ENCODE measurements at places on chromosomes 1 and 21. TPM values are rescaled to one million over a fixed set of nuclear protein-coding genes. Genes with fewer than 3 reads are reported as not detected.

Gene DNAJB4
- 4.2 TPM for total RNA-seq

Gene TGFB2
- 2.5 TPM for total RNA-seq

Gene RER1
- total RNA-seq: 66.2 TPM

Gene SIK1
- 29.7 TPM for total RNA-seq

Gene FMOD
- total RNA-seq: not detected

Gene AKR1A1
- total RNA-seq: 145 TPM

Gene CFH
- total RNA-seq: 27.3 TPM

Gene ZNF648
- not detected for total RNA-seq

Gene UBL4B
- not detected for total RNA-seq

Gene EFCAB14
- total RNA-seq: 34.2 TPM

Gene LCE1C
- not detected for total RNA-seq

Gene HSPB7
- not detected for total RNA-seq

Gene ELAVL4
- not detected for total RNA-seq

Gene LAPTM5
- total RNA-seq: not detected

Gene CLEC20A
- not detected for total RNA-seq

Gene SEC16B
- 1.5 TPM for total RNA-seq

Gene TMEM269
- not detected for total RNA-seq

Gene GNG12
- total RNA-seq: 31.1 TPM

Gene TNFRSF8
- total RNA-seq: 0.10 TPM

Gene FAM78B
- total RNA-seq: not detected

Gene LAD1
- 238 TPM for total RNA-seq

Gene ZNF684
- 1.2 TPM for total RNA-seq

Gene TCP10L
- not detected for total RNA-seq

Gene HAO2
- total RNA-seq: not detected

Data from HT-29 (cell line).